ENCODE measurements at places on chromosomes 6 and 20.
A peak's percentile ranks its signal among the peaks of the same experiment; 100 is the strongest.

GRCh38 chr20:46317685-46318177 lies 9.4 kb upstream of the CDH22 start:
- no peak for DNase-seq

DNA sequence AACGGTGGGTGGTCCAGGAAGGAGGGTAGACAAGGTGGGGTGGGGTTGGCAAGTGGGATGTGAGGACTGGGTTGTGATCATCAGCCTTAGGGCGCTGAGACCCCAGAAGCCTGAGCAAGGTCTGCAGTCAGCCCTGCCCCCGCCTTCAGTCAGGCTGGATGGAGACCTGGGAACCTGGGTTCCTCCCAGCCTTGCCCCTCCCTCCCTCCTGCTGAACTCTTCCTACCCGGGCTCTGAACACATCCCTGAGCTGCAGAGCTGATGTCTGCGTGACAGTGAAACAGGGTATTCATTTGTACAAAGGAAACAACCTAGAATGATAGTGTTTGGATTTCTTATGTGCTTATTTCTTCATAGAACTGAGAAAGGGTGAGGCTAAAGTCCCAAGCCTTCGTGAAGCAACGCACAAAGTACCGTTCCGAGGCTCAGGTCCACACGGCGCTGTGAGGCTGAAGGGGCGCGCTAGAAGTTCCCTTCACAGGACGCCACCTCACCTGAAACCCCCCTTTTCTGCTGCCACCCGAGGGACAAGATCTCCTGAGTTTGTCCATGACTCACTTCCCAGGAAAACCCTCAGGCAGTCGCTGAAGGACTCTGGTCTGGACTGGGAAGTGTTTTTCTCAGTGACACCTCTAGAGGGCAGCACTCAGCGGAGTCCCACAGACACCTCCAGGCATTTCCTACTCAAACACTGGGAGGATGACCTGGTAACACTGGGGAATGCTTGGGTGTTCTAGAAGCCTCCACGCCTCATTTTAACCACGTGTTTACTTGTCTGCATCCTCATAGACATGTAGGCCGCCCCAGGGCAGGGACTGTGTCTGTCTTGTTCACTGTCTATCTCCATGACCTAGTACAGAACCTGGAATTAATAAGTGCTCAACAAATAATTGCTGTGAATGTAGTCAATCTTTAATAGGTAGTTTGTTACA lies 1.2 kb downstream of the GSTA5 start:
- DNase-seq = peak; percentile 28

DNA sequence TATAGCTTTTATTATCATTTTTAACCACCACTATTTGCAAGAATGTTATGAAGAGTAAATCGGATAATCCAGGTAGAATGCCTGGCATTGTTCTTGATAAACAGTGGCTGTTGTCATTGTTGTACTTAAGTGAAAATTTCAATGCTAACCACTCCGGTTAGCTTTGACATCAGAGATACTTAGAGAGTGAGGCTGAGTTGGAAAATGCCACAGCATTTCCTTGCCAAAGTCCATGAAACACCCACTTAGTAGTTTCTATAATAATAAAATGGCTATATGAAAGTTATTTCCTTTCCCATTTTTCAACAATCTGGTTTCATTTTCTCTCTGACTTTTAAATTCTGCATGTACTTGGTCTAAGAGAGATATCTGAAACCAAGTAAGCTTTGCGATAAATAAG lies 132.0 kb downstream of the CDK19 start:
- no peak for DNase-seq

- DNase-seq = no peak
These were observed 989.7 kb downstream of the EYS start for GRCh38 chr6:64717281-64717680.

- DNase-seq = no peak
These were observed 9.5 kb upstream of the AKAP12 start for GRCh38 chr6:151230277-151230577.

GRCh38 chr6:75268988-75269354 lies 15.6 kb downstream of the TMEM30A start:
- DNase-seq = no peak

GRCh38 chr6:156910938-156911337 lies 133.8 kb downstream of the ARID1B start:
- no peak for DNase-seq

GRCh38 chr20:45935416-45936046 lies 1.0 kb downstream of the PCIF1 start:
- no peak for DNase-seq

Data from activated CD4-positive, alpha-beta T cell treated with anti-CD3 and anti-CD28 coated beads for 24 hours (primary cell).